ENCODE measurements at places on chromosomes 5 and 9. TPM values are rescaled to one million over a fixed set of nuclear protein-coding genes. Genes with fewer than 3 reads are reported as not detected.

SLC2A6 gene
- 40.5 TPM for total RNA-seq

TAS2R1 gene
- total RNA-seq, result not detected

RANBP3L gene
- total RNA-seq, result not detected

POLR3G gene
- total RNA-seq, result 28.4 TPM

GTF2H2 gene
- total RNA-seq, result 36.0 TPM

KIF12 gene
- 13.5 TPM for total RNA-seq

G3BP1 gene
- 194 TPM for total RNA-seq

SPAG8 gene
- total RNA-seq, result 0.12 TPM

GARIN3 gene
- total RNA-seq, result not detected

TAF1L gene
- not detected for total RNA-seq

DMRT3 gene
- total RNA-seq, result 1.4 TPM

LECT2 gene
- not detected for total RNA-seq

GRCh38 chr9:72460342-72461312 is 60.8 kb upstream of the TMC1 start:
- no peak for DNase-seq

- DNase-seq, result no peak
These were observed 112.5 kb downstream of the HAPLN1 start for GRCh38 chr5:83608122-83608521.

DNA sequence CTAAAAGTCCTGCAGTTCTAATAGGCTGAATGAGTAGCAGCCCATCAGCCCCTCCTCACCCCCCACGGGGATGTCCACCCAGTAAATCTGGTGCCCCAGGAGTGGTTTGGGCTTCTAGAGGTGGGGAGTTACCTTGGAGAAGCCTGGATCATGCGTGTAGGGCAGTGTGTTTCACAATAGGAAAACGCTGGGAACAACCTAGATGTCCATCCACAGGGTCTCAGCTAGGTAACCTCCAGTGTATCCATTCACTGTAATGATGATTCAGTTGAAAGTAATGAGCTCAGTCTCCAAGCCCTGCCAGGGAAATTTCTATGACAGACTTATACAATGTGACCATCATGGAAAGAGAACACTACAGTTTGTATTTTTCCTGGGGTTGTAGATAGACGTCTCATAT is 51.8 kb downstream of the NDST1 start:
- DNase-seq, result no peak

DNA sequence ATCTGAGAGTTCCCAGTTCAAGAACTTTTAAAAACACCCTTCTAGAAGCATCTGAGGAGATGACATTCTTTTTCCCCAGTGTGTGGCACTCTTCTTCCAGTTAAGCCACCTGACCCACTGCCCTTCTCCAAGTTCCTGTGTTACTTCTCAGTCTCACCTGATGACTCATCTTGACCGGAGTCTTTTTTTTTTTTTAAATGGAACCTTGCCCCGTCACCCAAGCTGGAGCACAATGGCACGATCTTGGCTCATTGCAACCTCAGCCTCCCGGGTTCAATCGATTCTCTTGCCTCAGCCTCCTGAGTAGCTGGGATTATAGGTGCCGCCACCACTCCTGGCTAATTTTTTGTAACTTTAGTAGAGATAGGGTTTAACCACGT is 224.1 kb upstream of the DAB2 start:
- peak; percentile 76 for DNase-seq

DNA sequence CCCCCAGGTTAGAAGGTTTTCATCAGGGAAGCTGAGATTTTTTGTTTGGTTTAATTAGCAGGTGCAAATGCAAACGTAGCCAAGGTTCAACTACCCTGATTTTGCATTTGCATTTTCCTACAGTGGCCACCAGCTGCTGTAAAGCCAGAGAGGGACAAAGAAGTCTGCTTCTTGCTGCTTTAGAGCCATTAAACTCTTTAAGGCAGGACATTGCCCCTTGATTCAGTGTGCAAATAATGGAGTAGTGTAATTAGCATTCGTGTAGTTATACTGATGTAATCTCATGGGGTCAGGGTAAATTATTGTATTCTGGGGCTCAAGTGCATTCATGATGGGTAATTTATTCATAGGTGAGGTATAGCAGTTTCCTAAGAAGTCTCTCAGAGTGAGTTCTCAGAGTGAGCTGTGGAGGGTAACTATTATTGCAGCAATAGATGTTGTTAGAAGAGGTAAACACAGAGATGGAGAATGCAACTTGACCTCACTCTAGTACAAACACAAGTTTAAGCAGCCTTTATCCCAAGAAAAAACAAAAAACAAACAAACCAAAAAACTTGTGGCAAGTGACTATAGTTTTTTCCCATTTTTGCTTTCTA is 526.5 kb downstream of the KIF4B start:
- no peak for DNase-seq

GRCh38 chr9:89153232-89154017 is 25.2 kb downstream of the SHC3 start:
- peak; percentile 74 for DNase-seq

DNA sequence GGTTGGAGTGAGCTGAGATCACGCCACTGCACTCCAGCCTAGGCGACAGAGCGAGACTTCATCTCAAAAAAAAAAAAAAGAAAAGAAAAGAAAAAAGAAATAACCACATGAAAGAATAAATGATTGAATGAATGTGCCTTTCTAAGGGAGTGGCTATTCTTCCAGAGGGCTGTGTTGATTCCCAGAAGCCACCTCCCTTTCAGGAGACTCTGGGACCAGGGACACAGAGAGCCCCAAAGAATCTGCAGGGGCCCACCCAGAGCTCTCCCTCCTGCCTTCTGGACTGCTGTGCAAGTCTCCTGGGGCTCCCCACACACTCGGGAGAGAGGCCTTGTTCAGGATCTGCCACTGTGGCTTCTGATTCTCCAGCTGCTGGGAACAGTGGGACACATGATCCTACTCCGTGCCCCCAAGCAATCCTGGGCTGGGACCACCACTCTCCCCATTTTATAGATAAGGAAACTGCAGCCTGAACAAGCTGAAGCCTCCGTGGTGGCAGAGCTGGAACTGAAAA is 23.6 kb downstream of the CAMK2A start:
- DNase-seq, result no peak

DNA sequence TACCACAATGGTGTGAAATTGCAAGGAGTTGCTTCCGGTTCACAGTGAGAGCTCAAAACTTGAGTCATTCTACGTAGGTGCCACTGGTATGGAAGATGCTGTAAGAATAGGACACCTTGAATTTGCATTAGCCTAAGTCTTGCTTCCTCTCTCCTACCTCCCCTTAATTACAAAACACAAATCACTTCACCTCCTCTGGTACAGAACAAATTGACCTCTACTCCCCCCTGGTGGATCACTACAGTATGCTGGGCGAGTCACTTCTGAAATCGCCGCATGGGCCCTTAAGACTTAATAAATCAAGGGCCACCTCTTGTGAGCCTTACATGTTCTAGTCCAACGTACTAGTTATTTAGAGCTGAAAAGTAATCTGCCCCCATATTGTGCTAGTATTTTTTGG is 145.3 kb upstream of the SMARCA2 start:
- DNase-seq, result no peak

DNA sequence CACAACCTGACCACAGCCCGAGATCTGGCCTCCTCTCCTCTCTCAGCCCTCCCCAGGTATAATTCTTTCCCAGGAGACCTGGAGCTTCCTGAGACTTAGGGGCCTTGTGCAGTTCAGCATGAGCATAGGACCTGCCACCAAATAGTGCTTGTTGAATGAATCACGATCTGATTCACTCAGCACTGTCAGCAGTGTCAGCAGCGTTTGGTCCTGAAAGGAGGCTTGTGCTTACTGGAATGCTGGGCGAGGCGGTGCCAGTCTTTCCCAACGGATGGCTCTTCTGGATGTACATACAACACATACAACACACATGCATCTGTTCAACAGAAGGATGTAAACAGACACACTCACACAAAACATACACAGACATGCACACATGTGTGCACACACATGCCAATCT is 173.3 kb downstream of the COL23A1 start:
- DNase-seq, result no peak

GRCh38 chr5:156515121-156515520 is 188.2 kb downstream of the SGCD start:
- no peak for DNase-seq

- DNase-seq, result no peak
These were observed 795 bp downstream of the DAB2IP start for GRCh38 chr9:121652021-121652837.

DNA sequence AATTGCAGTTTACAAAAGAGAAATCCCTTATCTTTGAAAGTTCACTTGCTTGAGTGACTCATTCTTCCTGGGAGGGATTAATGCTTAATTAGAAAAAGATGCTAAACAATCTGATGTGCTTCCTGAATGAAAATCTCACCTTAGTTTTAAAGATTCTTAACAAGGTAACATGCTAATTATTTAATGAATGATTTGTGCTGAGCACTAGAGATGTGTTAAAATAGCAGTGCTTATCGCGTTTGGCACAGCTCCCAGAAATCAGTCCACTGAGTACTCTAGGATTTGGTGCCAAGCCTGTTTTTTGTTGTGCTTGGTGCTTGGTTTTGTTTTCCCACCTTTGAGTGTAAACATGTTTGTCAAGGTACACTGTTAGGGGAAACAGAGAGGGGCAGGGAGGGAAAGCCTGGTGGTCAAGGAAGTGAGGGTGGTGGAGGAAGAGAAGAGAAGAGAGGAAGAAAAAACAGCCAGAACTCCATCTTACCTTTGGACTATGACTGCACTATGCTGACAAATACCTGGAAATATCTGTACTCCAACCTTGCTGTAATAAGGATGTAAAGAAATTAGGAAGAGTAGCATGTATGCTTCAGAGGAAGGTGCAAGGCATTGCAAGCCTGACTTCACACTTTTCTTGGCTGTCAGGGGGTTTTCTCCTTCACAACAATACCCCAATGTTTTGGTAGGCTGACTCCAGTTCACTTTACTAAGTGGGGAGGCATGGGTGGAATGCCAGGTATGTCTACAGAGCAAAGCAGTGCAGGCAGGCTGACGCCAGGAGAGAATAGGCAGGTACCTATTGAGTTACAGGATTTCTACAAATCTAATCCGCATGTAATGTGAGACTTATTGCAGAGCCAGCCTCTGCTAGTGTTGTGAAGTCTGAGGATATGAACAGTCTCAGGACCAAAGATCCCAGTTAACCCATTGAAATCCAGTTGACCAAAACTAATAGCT is 157.2 kb upstream of the ISL1 start:
- DNase-seq, result no peak

GRCh38 chr5:119397518-119398380 is 41.9 kb downstream of the TNFAIP8 start:
- no peak for DNase-seq

DNA sequence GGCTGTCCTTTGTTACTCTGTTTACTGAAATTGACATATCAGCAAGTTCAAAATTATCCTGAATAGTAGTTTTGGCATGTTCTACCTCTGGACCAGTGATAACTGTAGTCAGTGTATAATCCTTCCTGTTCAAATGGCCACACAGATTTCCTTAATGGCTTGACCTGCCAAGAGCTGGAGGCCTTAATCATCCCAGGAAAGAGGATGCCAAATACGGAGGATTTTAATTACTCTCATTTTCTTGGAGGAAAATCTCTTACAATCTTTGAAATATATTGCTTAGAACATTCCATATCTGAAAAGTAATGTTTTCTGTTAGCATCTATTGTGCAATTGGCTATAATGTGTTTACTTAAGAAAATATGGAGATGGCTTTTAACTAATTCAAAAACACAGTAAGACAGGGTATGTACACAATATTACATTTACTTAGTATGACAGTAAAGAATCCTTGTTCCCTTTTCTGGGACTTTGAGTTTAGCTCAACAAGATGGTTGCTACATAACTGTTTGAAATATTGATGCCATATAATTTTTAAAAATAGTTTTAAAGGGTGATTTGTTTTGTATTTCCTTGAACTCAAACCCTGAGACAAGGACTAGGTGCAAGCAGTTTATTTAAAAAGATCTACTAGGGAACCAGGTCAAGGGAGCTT is 68.9 kb upstream of the SELENOP start:
- DNase-seq, result no peak

- DNase-seq, result no peak
These were observed 1143.4 kb downstream of the CDH12 start for GRCh38 chr5:21709770-21710169.

- no peak for DNase-seq
These were observed 31.8 kb downstream of the SPATA31C2 start for GRCh38 chr9:88106492-88106891.

DNA sequence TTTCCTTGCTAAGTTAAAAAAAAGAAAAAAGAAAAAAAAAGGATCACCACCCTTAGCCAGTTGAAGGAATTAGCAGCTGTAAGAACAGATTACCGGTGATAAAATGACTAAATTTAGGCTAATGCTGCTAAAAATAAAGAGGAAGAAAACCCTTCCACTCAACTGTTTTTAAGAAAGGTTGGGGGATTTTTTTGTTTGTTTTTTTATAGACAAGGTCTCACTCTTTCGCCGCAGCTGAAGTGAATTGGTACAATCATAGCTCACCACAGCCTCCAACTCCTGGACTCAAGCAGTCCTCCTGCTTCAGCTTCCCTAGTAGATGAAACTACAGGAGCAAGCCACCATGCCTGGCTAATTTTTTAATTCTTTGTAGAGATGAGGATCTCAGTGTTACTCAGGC is 101.7 kb downstream of the SNCAIP start:
- DNase-seq, result no peak

GRCh38 chr5:135604056-135604455 is 25.3 kb upstream of the CXCL14 start:
- DNase-seq, result no peak

DNA sequence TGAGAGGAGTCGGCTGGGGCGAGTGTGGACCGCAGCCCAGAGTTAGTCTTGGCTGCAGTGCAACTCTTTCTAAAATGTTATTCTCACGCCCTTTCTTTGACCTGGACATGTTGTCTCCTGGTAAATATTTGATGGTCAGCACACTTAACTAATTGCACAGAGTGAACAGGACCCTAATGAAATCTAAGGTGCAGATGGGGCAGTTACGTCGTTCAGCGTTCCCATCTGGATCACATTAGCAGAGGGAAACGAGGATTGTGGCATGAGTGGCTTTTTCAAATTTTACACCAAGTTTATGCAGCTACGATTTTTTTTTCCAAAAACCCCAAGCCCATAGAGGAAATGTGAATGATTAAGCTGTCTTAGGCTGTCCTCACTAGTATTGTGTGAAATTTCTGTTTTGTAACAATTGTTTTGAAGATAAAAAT is 483 bp downstream of the C9orf85 start:
- DNase-seq, result no peak

GRCh38 chr5:41809128-41809527 is 61.1 kb downstream of the OXCT1 start:
- no peak for DNase-seq

- no peak for DNase-seq
These were observed 8.8 kb upstream of the SNX2 start for GRCh38 chr5:122766130-122766529.

DNA sequence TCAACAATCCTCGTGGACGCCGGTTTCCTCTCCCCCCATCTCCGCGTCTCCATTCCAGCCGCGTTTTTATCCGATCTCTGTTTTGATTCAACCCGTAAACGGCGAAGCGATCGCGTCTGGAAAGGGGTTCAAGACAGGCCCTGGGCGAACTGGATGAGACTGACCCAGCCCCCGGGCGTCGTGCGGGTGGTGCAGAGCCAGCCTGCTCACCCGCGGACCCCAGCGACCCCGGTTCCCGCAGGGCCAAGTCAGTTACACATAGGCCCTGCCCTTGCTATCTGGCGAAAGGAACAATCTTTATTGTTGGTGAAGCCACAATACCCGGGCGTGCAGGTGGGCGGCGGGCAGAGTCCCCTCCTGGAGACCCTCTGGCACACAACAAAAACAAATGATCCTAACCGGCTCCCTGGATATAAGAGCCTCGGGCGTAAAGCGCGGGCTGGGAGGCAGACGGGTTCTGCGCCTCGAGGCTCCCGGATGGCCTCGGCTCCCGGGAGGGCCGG is 1.8 kb downstream of the TLX3 start:
- DNase-seq, result no peak

- no peak for DNase-seq
These were observed 9.9 kb downstream of the C9orf85 start for GRCh38 chr9:71921190-71921814.
